ENCODE measurements at places on chromosomes 6 and 20.

GRCh38 chr20:25088267-25088666 is 6.3 kb upstream of the VSX1 start:
- DNase-seq, result no peak

- no peak for DNase-seq
Measured at GRCh38 chr6:33977606-33978411, 168.1 kb downstream of the GRM4 start.

GRCh38 chr6:170346649-170347048 is 40.1 kb downstream of the FAM120B start:
- DNase-seq, result no peak

- DNase-seq, result peak; percentile 39
Measured at GRCh38 chr6:139372326-139373153, 1.9 kb downstream of the CITED2 start.

DNA sequence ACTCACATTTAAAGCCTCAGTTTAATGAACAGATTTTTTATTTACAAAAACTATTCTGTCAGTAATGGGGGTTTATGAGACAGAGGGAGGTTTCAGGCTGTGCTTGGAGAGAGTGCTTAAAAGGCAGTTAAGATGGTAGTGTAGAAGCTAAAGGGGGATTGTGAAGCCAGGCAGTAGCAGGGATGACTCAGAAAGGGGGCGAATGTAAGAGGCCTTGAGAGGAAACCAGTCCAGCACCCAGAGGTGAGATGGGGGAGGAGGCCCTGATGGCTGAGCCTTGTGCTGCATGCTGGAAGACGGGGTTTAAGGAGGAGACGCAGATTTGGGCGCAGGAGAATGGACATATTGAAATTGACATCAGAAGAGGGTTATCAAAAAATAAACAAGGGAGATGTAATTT is 6.6 kb upstream of the SERPINB9 start:
- DNase-seq, result peak; percentile 48

DNA sequence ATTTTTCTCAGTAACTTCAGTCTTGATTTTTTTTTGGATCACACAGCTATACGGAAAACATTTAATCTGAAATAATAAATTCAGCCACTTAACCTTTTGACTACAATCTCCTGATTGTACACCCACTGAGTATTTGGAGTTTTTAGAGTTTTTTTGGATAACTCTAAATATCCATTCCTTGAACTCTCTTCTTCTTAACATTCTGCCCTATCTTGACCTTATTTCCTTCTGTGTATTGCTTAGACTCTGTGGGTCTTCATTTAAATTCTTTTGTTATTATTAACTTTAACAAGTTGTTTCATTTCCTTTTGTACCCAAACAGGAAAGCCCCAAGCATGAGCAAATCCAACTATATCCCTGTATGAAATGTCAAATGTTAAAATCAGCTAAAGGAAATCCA is 170.2 kb upstream of the PTCHD4 start:
- no peak for DNase-seq

GRCh38 chr6:157966589-157966977 is 15.1 kb upstream of the SYNJ2 start:
- no peak for DNase-seq

GRCh38 chr6:44444853-44445252 is 57.3 kb downstream of the CDC5L start:
- DNase-seq, result no peak

DNA sequence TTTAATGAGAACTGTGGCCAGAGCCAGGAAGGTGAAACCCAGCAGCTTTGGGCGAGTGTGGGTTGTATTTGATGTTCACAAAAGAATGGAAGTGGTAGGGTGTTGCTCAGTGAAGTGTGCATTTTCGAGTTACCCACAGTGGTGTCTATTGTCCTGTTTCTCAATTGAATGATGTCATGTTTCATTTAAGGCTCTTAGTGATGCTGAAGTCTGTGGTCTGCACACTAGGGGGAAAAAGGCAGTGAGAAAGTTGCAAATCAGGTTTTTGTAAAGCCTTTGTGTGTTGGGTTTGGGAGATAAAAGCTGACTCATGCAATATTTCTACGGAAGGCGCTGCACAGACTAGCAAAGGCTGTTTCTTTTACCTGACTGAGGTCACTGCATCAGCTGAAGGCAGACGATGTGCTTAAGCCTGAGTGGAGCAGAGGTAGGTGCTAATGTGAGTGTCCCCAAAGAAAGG is 121.1 kb downstream of the PLEKHG1 start:
- peak; percentile 43 for DNase-seq

DNA sequence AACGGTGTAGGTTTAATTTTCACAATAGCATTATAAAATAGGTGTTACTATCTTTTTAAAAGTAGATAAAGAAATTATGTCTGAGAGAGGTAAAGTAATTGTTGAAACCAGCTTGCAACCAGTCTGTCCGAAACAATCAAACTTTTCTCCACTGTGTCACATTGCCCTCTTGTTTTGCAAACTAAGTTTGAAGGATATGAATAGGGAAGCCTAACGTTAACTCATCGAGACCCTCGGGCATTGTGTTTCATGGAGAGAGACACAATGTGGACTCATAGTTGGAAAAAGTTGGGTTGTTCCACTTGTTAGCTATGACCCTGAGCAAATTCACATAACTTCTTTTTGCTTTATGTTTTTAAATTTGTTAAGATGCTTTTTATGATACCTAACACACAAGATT is 254.4 kb upstream of the IMPG1 start:
- no peak for DNase-seq

DNA sequence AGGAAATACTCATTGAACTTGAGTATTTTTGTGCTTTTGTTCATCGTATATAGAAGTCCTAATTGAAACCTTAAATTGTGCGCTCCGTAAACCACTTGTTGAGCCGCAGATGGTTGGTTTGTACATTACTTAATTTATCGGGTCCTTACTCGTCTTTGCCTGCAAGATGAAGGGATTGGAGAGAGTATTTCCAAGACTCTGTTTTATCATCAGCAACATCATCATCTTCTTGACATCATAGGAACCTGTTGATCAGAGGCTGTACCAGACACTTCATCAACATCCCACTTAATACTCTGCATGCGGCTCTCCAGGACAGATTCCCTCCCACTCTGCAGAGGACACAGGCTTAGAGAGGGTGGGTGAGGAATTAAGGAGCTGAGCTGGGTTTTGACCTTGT is 28.6 kb downstream of the TIAM2 start:
- no peak for DNase-seq

GRCh38 chr6:24935366-24936152 is at the start of gene RIPOR2:
TSS of gene RIPOR2 (minus strand) at chr6:24935960. CDS start at chr6:24935898, 62 bp downstream.
- DNase-seq, result peak; percentile 19

DNA sequence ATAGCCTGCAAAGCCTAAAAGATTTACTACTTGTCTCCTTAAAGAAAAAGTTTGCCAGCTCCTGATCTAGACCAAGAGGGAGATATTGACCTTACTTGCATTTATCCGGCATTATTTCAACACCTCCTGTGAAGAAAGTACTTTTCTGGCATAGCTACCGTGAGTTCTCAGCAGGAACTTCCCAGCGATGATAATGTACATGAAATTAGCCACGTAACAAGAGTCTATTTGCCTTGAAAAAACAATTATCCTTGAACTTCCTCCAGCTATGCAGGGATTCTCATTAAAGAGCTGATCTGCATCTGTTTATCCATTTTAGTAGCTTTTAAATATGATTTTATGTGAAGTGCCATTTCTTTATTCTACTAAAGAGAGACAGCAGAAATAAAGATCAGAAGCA is 41.7 kb downstream of the ALDH5A1 start:
- DNase-seq, result no peak

DNA sequence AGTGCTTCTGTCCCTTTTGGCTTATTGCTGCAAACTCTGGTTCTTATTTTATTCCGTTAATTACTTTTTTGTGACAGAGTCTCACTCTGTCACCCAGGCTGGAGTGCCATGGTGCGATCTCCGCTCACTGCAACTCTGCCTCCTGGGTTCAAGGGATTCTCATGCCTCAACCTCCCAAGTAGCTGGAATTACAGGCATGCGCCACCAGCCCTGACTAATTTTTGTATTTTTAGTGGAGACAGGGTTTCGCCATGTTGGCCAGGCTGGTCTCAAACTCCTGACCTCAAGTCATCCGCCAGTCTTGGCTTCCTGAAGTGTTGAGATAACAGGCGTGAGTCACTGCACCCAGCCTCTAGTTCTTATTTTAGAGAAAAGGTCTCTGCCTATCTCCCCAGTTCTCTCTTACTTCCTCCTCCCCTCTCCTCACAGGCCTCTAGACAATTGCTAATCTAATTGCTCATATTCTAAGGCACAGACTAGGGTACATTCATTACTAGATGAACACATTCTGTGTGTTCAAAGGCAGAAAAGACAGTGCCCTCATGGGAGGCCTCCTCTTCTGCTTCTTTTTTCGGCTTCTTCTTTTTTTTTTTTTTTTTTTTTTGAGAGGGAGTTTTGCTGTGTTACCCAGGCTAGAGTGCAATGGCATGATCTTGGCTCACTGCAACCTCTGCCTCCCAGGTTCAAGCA is 27.0 kb downstream of the EDEM2 start:
- peak; percentile 72 for DNase-seq

- peak; percentile 91 for DNase-seq
Measured at GRCh38 chr20:53917145-53918019, 153.0 kb downstream of the BCAS1 start.

- DNase-seq, result no peak
Measured at GRCh38 chr6:151630387-151630786, 136.6 kb downstream of the CCDC170 start.

GRCh38 chr6:11341867-11342266 is 109.4 kb upstream of the NEDD9 start:
- peak; percentile 27 for DNase-seq

DNA sequence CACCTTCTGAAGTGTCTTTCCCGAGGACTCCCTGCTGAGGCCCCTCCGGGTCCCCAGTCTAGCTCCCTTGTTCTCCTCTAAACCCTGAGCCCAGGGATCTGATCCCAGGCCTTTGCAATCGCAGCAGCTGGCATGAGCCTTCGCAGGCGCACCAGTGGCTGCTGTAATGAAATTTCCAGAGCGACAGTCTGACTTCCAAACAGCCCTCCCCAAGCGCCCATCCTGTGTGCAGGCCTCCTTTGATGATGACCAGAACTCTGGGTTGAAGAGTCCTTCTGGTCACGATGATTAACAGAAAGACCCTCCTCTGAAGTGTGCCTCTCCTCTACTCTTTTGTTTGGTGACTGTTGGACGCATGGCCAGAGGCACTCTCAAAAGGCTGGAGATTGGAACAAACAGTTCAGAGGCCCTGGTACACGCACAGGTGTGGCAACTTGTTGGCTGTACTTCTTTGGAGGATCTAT is 89.1 kb upstream of the MPC1 start:
- no peak for DNase-seq

DNA sequence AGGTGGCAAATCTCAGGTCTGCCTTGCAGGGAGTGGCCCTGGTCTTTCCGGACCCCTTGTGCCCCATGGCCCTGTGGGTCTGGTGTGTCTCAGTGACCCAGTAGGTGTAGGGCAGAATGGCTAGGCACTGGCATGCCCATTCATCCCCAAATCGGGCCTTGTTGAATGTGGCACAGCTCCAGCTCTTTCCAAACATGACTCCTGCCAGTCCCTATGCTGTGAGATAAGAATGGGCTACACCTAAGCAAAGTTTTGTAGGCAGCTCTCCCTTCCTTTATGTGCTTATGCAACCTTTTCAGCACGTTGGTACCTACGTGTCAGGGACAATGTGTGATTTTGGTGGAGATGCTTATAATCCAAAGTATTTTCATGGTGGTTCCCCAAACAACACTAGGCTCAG is 33.9 kb downstream of the FOXO3 start:
- no peak for DNase-seq

GRCh38 chr20:34083137-34083536 is 28.9 kb downstream of the EIF2S2 start:
- peak; percentile 71 for DNase-seq

- no peak for DNase-seq
Measured at GRCh38 chr6:12439296-12439695, 149.1 kb downstream of the EDN1 start.

GRCh38 chr6:79498842-79499241 is 38.4 kb downstream of the LCA5 start:
- DNase-seq, result no peak

- peak; percentile 89 for DNase-seq
Measured at GRCh38 chr20:17226410-17227218, at the start of gene PCSK2. TSS of gene PCSK2 (plus strand) at chr20:17227040. CDS start at chr20:17227306, 266 bp downstream.

DNA sequence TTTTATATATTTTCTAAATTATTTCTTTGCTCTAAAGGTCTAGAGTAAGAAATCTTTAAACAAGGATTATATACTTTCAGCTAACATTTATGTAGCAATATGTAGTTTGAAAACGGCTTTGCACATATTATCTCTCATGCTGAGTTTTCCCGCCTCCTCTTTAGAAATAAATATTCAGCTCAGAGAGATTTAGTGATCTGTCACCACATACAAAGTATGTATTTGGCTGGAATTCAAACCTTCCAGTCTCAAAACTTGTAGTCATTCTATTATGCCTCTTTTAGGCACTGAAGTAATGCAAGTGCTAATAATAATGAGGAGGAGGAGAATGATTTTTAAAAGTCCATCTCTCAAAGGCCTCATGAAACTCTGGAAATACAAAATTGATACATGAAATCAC is 525.0 kb downstream of the GRIK2 start:
- peak; percentile 55 for DNase-seq

- DNase-seq, result no peak
Measured at GRCh38 chr6:15366003-15366535, 120.2 kb downstream of the JARID2 start.

- DNase-seq, result no peak
Measured at GRCh38 chr6:157768863-157769551, 54.0 kb upstream of the SNX9 start.

- DNase-seq, result no peak
Measured at GRCh38 chr6:112934433-112935327, 587.5 kb downstream of the RFPL4B start.

GRCh38 chr20:38590676-38591473 is 9.9 kb downstream of the ADIG start:
- no peak for DNase-seq

- DNase-seq, result no peak
Measured at GRCh38 chr6:2713473-2714110, 37.1 kb downstream of the MYLK4 start.

DNA sequence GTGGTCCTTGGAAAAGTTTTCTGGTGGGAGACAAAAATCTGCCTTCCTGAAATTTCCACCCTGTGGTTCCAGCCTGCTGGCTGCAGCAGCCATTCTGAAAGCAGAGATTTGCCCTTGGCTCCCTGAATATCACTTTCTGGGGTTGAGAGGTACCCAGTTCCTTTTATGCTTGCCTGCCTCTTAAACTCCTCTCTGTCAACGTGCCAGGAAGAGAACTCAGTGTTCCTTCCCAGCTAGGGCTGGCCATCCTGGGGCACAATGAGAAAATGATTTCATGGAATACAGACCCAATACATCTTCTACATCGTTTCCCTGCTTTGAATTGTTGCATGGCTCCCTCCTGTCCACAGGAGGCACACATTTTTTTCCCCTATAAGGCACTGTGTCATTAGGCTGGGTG is 1.6 kb upstream of the DSN1 start:
- no peak for DNase-seq

DNA sequence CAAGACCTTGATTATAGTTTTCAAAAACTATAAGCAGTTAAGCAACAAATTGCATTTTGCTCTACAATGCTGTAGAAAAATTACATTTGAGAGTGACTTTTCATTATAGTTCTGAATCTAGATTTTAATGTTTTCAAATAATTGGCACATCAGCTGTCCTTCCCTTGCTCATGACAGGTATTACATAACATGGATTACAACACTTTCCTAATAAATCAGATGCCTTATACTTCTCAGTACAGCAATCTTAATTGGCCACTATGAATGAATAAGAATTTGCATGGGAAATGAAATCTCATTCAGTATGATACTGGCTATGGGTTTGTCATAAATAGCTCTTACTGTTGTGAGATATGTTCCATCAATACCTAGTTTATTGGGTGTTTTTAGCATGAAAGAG is 29.9 kb downstream of the HSF2 start:
- DNase-seq, result no peak

- no peak for DNase-seq
Measured at GRCh38 chr20:1847780-1848179, 47.4 kb upstream of the SIRPA start.

Data from fibroblast of skin of right biceps (primary cell).